ENCODE measurements at places on chromosomes 6 and 20.

- DNase-seq: no peak
Measured at GRCh38 chr6:153129873-153130514, 1.1 kb downstream of the RGS17 start.

- DNase-seq: no peak
Measured at GRCh38 chr20:54362283-54362682, 113.1 kb upstream of the DOK5 start.

- DNase-seq: no peak
Measured at GRCh38 chr6:107409942-107410341, 49.4 kb downstream of the PDSS2 start.

- no peak for DNase-seq
Measured at GRCh38 chr6:90019216-90019615, 124.9 kb downstream of the GJA10 start.

GRCh38 chr6:96836631-96837080 lies 621 bp downstream of the GPR63 start:
- no peak for DNase-seq

- DNase-seq: no peak
Measured at GRCh38 chr6:150025201-150025917, at the start of gene RAET1L. TSS of gene RAET1L (minus strand) at chr6:150025532. CDS start at chr6:150025471, 61 bp downstream.
